ENCODE measurements at places on chromosomes 1 and 21.
A peak's percentile ranks its signal among the peaks of the same experiment; 100 is the strongest.

DNA sequence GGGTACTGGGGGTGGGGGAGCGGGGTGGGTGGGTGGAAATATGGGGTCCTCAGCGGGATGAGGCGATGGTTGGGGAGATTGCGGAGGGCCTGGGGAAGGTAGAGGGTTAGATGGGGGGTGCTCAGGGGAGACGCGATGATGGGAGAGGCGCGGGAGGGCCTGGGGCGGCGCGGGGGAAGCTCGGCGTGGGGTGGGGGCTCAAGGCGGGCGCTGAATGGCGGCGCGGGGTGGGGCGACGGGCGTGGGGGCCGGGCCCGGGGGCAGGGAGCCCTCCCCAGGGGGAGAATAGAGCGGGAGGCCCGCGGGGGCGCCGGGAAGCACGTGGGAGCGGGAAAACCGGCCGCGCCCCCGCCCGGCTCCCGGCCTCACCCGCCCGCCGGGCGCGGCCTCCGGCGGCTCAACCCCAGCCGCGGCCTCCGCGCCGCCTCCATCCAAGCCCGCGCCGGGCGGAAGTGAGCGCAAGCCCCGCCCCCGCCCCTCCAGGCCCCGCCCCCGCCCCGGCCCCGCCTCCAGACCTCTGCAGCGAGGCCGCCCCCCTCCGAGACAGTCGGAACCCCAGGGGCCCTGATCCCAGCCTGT is at the start of gene FAAP20:
Gene FAAP20, minus strand, starts transcription at position 454 of the 579 bp plus-strand sequence. Its CDS starts 23 bp downstream, at position 431.
- DNase-seq = peak; percentile 63

DNA sequence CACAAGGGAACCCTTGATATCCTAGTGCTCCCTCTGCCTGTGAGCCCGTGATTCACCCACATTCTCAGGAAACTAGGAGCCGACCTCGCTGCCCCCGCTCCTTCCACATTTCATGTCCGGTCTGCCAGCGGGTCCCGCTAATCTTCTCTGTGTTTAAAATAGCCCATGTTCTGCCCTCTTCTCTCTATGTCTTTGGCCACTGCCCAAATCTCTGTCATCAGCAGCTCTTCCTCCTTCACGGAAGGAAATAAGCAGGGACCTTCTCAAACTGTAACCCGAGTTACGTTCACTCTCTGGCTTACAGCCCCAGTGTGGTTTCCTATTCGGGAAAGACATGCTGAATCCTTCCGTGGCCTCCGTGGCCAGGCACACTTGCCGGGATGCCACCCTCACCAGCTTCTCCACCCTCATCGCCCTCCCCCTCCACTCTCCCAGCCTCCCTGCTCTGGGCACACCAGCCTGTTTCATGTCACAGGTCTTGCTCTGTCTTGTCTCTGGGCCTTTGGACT is 21.1 kb upstream of the UBXN10 start:
- no peak for DNase-seq

DNA sequence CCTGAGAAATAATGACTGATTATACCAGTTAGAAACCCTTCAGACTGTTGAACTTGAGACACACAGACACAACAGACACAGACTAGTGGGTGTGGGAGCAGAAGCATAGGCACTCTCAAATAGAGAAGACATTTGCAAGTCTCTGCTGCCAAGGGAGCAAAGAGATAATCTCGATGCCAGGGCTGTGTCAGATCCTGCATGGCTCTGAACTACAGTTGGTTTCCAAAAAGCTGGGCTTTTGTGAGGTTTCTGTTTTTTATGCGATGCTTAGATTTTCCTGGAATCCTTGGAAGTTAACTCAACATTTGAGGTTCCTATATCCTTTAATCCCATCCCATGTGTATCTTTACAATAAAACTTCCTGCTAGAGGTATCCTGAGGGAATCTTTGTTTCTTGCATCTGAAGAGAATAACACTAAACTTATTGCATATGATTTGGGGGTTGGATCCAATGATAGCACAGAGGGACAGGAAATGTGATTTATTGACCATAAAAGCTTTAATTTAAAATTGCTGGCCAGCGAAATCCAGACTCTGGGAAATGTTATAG is 236.4 kb downstream of the SPATA17 start:
- DNase-seq = no peak

GRCh38 chr1:233582439-233582838 is 31.5 kb upstream of the KCNK1 start:
- no peak for DNase-seq

DNA sequence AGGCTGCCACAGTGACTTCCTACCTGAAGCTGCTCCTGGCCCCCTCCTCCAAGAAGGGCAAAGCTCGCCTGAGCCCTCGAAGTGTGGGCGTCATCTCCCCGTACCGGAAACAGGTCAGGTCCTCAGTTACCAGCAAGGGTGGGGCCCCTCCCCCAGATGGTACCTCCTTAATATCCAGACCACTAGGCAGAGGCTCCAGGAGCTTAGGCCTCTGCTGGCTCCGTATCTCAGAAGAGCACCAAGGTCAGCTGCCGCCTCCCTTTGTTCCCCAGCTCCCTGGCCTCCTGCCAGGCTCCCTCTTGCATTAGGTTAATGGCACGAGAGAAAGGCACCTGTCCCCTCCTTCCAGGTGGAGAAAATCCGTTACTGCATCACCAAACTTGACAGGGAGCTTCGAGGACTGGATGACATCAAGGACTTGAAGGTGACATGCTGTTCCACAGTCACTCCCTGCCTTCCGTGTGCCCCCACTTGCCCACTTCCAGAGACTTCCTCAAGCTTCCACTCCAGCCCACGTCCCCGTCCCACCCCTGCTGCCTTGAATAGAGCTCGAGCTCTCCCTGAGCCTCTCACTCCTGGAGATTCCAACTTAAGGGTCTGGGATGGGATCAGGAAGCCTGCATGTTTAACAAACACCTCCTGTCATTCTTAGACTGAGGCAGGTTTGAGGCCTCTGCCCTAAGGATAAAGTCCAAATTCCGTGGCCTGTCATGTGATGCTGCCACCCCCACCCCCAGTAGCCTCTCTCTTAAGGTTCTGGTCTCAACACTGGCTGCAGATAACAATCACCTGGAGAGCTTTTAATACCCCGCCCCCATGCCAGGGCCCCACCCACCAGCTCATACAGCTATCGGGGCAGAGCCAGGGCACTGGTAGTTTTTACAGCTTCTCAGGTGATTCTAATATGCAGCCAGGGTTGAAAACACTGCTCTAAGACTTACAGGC is 8.3 kb downstream of the RHOC start:
- no peak for DNase-seq

GRCh38 chr1:201628490-201628889 is 89.6 kb downstream of the NAV1 start:
- no peak for DNase-seq

GRCh38 chr1:182587666-182588499 is 1.2 kb downstream of the RNASEL start:
- no peak for DNase-seq

GRCh38 chr1:54967372-54967771 is 13.1 kb upstream of the TMEM61 start:
- no peak for DNase-seq

All from stimulated activated CD4-positive, alpha-beta T cell treated with anti-CD3 and anti-CD28 coated beads, Interleukin-15, amount 100 ng/mL, for 1 hour (primary cell).